ENCODE measurements at places on chromosomes 2 and 18.

- DNase-seq = no peak
These were observed 95.4 kb downstream of the PRKCE start for GRCh38 chr2:45746888-45747287.

- no peak for DNase-seq
These were observed 43.1 kb upstream of the LONRF2 start for GRCh38 chr2:100365434-100365833.

DNA sequence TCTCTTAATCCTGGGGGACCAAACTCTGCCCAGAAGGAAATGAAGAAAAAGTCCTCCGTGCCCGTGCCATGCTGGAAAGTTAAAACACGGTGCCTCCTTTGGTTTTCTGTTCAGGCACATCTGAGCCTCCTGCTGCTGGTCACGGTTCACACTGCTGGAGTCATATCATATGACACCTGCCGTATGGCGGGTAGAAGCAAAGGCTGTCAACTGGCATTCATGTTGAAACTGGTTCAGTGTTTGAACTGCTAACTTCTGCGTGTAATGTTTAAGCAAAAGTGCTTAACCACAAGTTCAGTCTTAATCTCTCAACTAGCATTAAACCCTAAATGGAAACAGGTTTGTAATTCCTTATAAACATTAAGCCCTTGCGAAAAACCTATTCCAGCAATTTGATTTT is 3.1 kb downstream of the STK39 start:
- no peak for DNase-seq

- DNase-seq = no peak
These were observed 30.7 kb upstream of the CALCRL start for GRCh38 chr2:187478719-187479118.

GRCh38 chr2:33219114-33219513 is 257.3 kb upstream of the RASGRP3 start:
- no peak for DNase-seq

- no peak for DNase-seq
These were observed 12.9 kb upstream of the TEX51 start for GRCh38 chr2:126885751-126886210.

GRCh38 chr2:131966256-131966655 is 195.5 kb downstream of the ANKRD30BL start:
- no peak for DNase-seq

DNA sequence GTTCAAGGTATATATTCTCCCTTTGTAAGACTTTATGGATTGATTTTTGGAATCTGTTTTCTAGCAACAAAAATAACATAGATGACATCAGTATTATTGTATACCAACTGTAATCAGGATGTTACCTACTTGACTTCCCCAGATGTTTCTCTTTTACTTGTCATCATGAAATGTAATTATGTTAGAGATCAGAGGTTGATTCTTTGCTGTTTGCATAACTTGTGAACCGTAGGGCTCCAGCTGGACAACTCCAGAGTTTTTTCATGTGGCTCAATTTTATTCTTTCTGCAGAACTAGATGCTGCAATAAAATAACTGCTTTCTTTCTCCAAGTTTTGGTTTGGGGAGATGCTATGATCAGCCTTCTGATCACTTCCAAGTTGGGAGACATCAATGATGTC is 58.1 kb downstream of the SPOPL start:
- DNase-seq = no peak

GRCh38 chr2:24343225-24343882 is 17.0 kb downstream of the ITSN2 start:
- no peak for DNase-seq

GRCh38 chr2:4791488-4791887 is 900.7 kb upstream of the SOX11 start:
- DNase-seq = no peak

DNA sequence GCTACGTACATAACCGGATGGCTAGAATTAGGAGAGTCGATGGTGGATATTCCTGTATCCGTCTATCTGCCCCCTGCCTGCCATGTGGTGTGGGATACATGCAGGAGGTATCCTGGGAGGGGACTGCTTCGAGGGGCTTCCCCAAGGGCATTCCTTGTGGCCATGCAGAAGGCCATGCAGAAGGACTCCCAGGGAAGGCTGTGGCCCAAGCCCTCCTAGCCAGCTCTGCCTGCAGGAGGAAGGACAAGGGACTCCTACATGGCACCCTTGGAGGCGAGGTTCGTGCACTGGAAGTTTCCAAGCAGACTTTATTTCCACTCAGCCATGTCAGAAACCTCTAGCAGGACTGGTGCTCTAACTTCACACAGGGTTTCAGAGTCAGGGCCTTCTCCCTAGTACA is 136.1 kb downstream of the KLHL29 start:
- DNase-seq = no peak

DNA sequence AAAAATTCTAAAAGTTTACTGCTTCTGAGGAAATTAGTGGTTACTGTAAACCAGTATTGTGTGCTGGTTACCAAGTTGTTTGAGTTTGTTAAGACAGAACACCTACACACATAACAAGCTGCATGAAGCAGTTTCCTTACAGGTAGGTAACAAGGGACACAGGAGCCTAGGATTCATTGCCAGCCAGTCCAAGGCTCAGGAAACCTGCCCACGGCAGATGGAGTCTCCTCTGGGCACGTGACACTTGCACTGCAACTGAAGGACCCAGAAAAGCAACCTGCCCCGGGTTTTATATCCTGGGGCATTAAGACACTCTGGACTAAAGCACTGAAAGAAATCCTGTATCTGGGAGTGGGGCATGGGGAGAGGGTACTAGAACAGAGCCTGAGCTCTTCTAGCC is 639.3 kb downstream of the ADCYAP1 start:
- no peak for DNase-seq

- no peak for DNase-seq
These were observed 16.0 kb upstream of the MARCHF4 start for GRCh38 chr2:216388046-216388884.

DNA sequence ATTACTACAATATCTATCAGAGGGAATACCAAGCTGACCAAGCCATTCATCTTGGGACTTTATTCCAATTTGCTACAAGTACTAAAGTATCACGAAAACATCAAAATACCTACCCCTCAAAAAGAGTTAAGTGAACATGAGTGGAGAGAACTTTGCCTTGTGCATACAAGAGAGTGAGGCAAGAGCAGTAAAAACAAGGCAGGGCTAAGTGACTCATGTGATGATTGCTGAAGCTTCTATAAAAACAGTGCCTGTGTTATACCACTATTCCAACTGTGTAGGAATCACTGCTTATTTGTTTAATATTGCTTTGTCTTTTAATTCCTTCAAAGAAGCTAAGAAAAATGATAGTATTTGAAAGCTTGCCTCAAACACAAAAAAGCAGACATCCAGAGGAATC is 61.2 kb downstream of the FARSB start:
- DNase-seq = no peak

- DNase-seq = peak; percentile 21
These were observed 50.0 kb downstream of the RBBP8 start for GRCh38 chr18:22983175-22983574.

- DNase-seq = no peak
These were observed 351.8 kb upstream of the TMEFF2 start for GRCh38 chr2:192546565-192546964.

DNA sequence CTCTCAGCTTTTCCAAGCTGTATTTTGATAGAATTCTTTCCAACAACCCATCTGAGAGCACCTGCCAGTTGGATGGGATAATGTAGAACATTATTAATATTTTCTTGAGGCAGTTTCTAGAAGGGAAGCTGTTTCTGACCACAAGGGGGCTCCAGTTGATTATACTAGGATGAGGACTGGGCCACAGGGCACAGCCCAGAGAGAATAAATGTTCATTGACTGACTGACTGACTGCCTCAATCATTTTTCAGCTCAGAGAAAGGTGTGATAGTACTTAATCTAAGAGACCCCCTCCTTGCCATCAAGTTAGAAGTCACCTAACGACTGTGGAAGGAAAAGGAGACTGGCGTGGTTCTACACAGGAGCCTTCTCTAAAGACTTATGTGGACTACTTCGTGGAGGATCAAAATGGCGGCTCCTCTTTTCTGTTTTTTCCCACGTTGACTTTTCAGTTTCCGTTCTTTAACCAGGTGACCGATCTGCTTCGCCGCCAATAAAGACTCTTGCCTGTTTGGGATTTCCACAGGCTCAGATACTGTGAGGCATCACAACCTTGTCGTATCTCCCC is 31.9 kb upstream of the CREG2 start:
- DNase-seq = no peak

DNA sequence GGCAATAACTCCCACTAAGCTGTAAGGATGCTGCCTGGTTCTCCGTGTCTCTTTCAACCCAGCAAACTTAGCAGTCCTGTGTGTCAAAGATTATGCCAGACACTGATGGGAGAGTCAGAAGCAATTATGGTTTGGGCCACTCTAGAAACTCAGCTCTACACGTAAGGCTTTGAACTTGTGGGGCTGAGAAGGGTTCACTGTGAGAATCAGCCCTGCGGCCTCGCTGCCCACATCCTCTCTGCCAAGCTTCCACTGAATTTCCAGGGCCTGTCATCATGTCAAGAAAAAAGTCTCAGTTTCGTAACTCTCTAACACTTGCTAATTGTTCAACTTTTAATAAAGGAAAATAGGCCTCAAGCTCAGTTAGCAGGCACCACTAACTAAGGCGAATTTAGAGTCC is 308.8 kb upstream of the LYPD1 start:
- peak; percentile 3 for DNase-seq

DNA sequence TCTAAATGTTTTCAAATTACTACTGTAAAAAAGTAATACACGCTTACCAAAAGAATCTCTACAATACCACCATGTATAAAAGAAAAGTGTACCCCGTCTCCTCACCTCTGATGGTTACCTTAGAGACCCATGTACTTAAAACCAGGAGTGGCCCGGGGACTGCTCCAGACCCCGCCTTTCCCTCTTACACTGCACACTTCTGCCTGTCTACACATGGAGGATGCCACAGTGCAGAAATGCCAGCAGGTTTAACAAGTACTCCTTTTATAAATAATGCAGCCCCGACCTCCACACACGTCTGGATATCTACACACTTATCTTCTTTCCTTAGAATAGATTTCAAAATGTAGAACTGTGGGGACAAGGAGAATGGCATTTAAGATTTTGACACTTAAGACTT is 5.3 kb downstream of the HDAC4 start:
- no peak for DNase-seq

GRCh38 chr2:45119038-45119437 is 109.8 kb upstream of the SIX2 start:
- DNase-seq = no peak

DNA sequence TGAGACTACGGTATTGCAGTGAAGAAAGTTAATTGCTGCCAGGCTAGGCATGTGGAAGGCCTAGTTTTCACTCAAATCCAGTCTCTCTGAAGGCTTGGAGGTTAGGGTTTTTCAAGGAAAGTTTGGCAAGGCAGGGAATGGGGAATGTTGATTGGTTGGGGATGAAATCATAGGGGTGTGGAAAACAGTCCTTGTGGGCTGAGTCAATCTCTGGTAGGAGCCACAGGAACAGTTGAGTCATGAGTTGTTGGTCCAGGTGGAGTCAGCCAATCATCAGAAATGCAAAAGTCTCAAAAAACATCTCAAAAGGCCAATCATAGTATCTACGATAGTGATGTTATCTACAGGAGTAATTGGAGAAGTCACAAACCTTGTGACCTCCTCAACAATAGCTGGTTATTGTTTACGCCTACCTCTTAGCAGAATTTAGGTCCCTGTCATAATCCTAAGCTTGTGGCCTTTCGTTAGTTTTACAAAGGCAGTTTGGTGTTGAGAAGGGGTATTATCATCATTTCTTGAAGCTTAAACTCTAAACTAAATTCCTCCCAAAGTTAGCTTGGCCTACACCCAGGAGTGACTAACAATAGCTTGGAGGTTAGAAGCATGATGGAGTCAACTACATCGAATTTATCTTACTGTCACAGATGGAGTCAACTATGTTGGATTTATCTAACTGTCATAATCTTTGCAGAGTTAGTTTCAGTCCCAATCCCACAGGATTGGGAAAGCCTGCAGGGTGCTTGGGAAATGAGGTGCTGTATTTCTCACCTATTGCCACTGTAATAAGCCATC is 33.7 kb upstream of the APCDD1 start:
- no peak for DNase-seq

GRCh38 chr18:57772387-57772799 is 30.7 kb downstream of the ATP8B1 start:
- no peak for DNase-seq

GRCh38 chr18:75393721-75394120 is 33.8 kb downstream of the SMIM21 start:
- DNase-seq = no peak

GRCh38 chr2:230684270-230685168 is 28.1 kb upstream of the CAB39 start:
- DNase-seq = no peak

DNA sequence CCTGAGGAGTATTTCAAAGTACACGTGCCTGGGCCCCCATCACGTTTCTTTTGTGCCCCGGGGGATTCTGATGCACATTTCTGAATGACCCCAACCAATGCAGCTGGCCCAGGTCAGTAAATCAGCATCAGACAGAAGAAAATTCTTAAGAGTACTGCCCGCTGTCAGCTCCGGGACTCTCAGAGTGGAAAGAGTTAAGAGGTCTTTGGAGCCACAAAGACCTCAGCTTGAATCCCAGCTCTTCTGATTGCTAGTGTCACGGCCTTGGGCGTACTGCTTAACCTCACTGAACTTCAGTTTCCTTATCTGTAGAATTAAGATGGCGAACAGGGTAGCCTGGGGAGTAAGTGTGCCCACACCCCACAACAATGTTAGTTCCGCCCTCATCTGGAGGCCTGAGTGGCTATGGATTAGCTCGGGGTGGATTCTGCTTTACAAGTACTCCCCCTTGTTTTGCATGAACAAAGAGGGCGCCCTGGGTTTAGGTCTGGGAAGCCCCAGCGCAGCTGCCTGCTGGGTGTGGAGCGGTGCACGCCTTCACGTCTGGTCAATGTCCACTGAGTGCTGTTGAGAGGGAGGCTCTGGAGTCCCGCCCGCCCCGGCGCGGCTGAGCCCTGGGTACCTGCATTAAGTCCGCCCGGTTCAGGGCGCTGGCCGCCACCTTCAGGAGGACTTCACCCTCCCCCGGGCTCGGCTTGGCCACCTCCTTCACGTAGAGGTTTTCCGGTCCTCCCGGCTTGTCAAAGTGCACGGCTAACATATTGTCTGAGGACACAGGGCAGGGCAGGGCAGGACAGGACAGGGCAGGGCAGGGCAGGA is 858 bp downstream of the TP53I3 start:
- DNase-seq = peak; percentile 32

GRCh38 chr2:88880441-88880953 is 189.0 kb downstream of the RPIA start:
- no peak for DNase-seq

- DNase-seq = no peak
These were observed 19.3 kb upstream of the SPP2 start for GRCh38 chr2:234031207-234031606.

GRCh38 chr2:32227492-32227891 is 37.2 kb downstream of the NLRC4 start:
- DNase-seq = no peak

- DNase-seq = no peak
These were observed 76.2 kb downstream of the NRP2 start for GRCh38 chr2:205758500-205758899.

DNA sequence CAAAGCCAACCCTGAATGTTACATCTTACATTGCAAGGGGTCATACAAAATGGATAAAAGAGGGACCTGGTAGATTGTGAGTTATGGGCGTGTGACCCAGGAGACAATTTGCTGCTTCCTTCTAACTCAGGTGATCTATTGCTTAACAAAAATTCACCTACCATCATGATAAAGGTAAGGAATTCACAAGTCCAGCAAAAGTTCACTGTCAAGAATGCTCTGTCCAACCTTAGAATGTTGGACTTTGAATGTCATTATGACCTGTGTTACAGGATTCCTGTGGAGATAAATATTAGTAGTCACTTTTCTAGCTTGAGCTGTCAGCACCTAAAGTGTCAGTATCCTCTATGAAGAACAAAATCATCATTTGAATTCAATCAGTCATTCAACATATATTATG is 7.9 kb upstream of the KLF7 start:
- DNase-seq = no peak
